ENCODE measurements at places on chromosomes 5 and 9.
A peak's percentile ranks its signal among the peaks of the same experiment; 100 is the strongest.

DNA sequence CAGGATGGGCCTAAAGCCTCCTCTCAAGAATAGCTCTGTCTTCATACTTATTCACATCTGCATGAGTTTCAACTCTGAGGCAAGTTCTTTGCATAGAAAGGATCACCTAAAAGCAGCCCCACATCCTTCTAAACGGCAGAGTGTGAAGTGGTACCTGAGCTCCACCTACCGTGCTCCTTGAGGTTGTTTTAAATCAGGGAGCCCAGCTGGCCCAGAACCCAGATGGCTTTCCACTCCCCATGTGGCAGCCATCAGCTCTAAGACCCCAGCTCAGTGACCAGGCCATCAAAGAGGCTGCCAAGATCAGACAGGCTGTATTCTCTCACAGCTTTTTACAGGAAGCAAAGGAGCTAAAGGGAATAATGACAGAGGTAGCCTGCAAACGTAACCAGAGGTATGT, 299.3 kb downstream of the RASEF start:
- no peak for DNase-seq

GRCh38 chr9:125337236-125337635, 75.6 kb downstream of the GAPVD1 start:
- no peak for DNase-seq

- DNase-seq, result peak; percentile 60
Observed at GRCh38 chr5:103232393-103232999, 26.1 kb upstream of the MACIR start.

DNA sequence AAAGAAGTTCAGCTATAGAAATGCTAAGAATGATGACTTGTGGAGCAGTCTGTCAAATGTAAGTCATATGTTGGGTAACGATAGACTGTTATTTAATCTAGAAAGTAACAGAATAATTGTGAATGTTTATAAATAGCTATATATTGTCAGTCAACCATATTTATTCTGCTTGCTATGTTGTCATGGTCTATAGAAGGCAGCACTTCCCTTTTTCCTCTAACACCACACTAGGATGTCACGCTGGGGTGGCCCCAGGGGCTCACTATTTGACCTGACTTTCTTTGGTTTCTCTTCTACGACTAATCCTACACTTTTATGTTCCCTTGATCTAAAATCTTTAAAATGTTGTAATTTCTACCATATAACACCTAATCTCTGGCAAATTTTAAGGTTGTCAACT, 20.5 kb downstream of the ERAP2 start:
- DNase-seq, result no peak

GRCh38 chr9:125701351-125701750, 5.7 kb downstream of the MAPKAP1 start:
- DNase-seq, result no peak
